ENCODE measurements at places on chromosomes 5 and 9. TPM values are rescaled to one million over a fixed set of nuclear protein-coding genes. Genes with fewer than 3 reads are reported as not detected.

- DNase-seq, result no peak
Observed at GRCh38 chr9:133768859-133769510, 30.8 kb upstream of the SARDH start.

DNA sequence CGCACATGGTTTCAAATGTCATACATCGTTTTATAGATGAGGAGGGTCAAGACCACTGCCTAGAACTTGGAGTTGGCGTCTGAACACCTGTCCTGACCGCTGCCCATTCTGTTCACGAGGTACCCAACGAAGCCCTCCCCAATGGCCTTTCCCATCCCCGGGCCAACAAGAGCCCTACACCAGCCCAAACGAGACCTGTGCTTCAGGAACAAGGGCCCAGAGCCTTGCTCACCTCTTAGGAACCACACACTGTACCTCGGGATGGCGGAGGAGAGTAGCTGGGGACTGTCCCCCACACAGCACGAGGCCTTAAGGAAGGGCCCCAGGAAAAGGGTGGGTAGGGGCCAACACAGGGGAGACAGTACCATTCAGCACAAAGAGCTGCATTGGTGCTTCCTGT lies 3.0 kb downstream of the SURF6 start:
- DNase-seq, result peak; percentile 2

- DNase-seq, result no peak
Observed at GRCh38 chr9:131060900-131061630, 35.3 kb upstream of the AIF1L start.

Gene MARCHF11
- total RNA-seq, result not detected

DNA sequence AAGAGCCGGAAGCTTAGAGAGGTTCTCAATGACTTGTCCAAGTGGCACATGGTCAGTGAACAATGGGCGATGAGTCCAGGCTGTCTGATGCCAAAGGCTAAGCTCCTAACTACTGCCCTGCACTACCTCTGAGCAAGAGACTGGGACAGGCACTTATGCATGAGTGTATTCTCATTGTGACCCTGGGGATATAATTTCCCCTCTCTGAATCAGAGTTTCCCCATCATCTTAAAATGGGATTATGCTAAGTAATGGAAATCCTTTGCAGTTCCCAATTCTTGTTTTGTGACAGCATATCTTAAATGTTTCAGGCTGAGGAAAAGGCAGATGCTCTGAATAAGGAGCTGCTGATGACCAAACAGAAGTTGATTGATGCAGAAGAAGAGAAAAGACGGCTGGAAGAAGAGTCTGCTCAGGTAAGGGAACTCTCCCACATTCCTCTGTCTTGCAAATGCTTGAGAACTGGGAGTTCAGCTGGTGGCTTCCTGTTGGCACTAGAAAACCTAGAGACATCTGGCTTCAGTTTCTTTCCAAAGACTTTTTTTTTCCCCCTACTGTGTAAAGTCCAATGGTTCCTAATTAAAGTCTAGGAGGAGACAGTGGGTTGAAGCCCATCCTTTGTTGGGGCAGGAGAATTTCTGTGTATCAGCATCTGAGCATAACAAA lies 64.1 kb downstream of the GPR21 start:
- no peak for DNase-seq

- DNase-seq, result no peak
Observed at GRCh38 chr9:125440411-125440810, 178.8 kb downstream of the GAPVD1 start.

GRCh38 chr5:33824516-33825195 lies 67.1 kb downstream of the ADAMTS12 start:
- no peak for DNase-seq

DNA sequence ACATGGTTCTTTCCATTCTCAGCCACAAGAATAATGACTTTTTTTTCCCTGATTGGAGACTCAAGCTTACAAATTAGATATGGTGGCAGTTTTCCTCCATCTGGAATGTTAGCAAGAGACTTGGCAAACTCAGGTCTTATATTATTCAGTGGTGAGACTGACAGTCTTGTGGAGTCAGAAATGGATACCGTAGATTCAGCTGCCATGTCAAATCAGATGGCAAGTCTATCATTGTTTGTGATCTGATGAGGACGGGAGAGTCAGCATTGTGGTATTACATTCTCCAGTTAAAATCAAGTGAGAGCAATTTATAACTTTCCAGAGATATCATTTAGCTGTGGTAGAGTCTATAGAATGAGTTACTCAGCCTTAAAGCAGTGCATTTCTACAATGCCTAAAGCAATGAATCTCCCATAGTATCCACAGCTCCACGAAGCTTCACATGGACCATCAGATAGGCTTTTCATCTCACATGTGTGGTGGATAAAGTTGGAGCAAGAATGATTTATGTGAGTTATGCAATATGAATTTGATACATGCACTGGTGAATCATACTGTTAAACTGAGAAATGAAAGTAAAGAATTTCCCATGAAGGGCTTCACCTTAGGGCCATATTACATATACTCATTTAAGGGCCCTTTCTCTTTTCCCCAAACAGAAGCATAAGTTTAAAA lies 430.6 kb downstream of the ZNF608 start:
- DNase-seq, result no peak
